ENCODE measurements at places on chromosomes 3 and 15.

- no peak for DNase-seq
Observed at GRCh38 chr15:93252780-93253179, 163.8 kb upstream of the RGMA start.

DNA sequence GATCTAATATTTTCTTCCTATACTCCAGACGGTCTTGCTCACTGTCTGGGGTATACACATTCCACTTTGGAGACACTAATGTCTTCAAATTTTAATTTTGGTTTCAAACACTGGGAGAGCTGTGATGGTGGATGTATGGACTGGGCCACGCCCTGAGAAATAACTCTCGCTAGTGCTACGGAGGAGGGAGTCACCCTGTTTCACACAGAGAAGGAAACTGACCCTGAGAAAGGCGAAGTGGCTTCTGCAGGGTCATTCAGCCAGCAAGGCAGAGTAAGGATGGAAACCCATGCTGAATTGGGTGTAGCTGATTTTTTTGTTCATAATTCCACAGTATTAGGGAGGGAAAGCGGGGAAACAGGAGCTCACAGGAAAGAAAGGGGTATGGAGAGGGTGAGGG lies 8.6 kb upstream of the SKIC8 start:
- no peak for DNase-seq

- DNase-seq: no peak
Observed at GRCh38 chr3:78986416-78987101, 781.2 kb downstream of the ROBO1 start.

DNA sequence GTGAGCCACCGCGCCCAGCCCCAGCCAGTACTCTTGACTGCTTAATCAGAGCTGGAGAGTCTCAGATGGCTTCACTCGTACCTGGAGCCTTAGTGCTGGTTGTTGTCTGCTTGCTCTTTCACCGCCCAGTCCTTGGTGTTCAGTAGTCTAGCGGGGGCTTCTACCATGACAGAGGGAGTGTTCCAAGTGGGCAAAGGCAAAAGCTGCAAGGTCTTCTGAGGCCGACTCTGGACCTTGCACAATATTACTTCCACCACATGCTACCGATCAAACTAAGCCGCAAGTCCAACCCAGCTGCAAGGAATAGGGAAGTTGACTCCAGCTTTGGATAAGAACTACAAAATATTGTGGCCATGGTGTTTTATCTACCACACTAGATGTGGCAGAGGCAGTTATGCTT lies 6.6 kb downstream of the PARL start:
- no peak for DNase-seq

DNA sequence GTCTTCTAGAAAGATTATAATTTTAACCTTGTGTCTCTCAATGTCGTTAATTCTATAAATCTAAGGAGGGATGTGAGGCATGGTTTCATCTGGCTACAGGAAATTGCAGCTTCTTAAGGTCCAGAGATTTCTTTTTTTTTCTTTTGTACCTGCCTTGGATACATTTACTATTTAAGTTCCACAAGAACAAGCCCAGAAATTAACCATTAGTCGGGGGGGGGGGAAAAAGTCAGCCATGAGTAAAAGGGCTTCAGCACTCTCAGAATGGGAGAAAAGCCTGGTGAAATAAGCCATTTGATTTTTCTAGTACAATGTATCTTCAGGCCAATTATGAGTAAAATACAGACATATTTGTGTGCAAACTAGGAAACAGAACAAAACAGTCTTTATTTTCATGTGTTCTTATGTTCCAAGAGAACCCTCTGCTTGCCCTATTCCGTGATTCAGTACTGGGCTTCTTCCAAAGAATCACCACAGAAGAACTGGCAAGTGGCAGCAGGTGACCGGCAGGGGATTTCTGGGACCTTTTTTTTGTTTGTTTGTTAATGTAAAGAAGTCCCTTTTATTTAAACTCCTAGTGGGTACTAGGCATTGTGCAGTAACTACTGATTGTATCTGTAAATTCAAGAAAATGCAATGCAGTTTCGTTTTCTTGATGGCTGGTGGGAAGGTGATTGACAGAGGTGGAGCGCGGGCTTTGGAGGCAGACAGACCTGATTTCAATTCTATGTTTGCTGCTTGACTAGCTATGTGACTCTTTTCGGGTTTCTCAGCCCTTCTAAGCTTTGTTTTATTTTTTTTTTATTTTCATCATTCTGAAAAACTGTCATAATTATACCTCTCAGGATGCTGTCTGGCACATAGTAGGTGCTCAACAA lies 82.5 kb downstream of the PEX5L start:
- no peak for DNase-seq

GRCh38 chr3:13401149-13401548 lies 19.0 kb downstream of the NUP210 start:
- no peak for DNase-seq

GRCh38 chr15:95113041-95113440 lies 881.7 kb downstream of the MCTP2 start:
- DNase-seq: no peak

DNA sequence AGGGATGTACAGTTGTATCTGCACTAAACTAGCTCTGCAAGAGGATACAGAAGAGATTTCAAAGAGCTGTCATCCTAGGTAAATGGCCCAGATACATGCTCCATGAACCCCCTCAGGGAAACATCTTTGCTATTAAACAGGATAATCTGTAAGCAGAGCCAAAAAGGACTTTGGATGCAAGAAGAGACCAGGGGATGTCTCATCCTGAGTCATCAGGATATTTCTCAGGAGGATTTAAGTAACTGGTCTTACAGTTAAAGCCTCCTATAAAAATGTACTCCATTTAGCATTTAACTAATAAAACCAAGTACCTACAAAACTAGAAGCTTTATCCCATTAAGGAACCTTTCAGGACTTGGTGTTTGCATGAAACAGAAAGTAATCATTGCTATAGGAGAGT lies 48.2 kb upstream of the PHLDB2 start:
- DNase-seq: no peak

DNA sequence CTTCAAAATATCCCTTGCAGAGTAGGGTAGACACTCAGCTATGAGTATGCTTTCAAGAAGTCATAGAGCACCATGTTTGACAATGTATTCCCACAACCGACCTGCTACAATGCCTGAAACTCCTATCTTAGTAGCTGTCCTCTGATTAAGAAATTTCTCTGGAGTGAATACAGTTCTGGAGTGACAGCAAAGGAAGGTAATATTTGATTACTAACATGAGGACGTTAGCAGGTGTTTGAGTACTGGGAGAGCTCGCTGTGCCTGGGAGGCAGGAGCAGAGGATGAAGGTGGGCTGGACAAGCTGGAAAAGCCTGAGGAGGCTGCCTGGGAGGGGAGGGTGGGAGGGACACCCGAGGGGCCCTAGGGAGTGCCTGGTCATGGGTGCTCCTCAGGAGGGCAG lies 42.9 kb downstream of the PARP15 start:
- DNase-seq: no peak

- DNase-seq: no peak
Observed at GRCh38 chr3:147336543-147337278, 69.6 kb downstream of the ZIC4 start.

GRCh38 chr3:153628591-153628990 lies 466.6 kb downstream of the RAP2B start:
- no peak for DNase-seq

DNA sequence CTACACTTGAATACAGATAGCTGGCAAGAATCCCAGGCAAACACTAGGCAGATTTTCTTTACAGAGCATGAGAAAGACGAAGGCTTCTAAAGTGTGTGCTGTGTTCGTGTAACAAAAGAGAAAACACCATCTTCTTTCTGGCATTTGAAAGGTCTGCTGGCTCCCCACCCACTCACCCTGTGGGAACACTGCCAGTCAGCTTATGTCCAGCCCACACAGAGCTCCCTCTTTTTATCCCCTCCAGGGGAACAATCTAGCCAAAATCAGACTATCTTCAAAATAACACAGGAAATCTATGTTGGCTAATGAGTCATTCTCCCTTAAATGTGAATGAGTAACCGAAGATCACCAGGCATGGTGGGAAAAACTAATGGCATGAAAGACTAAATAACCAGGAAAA lies 45.6 kb upstream of the PAQR5 start:
- DNase-seq: no peak

DNA sequence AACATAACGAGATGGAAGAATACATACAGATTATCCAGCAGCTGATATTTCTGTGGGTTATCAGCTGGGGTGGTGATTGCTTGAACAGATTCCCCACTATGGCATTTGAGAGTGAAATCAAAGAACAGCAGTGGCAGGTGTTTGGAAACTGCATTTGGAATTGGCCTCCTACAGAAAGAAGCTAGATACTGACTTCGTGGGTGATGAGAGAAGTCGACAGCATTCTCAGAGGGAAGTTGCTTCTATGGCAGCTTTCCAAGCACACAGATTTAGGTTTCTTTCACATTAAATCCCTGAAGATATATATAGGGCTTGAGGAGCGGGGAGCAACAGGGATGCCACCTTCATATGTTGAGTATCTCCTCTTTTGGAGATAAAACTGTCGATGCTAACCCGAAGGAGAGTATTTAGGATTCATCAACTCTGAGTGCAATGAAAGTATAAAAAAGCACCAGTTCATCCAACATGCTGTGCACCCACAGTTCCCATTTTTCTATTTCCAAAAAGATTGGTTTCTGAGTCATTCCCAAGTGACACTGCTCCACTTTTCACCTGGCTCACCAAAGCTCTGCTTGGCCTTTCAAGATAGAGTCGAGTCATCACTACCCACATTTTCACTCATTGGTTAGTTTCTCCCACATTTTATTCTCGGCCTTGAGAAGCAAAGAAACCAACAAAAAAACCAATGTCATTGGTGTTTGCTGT lies 579.8 kb upstream of the SUCLG2 start:
- no peak for DNase-seq

- no peak for DNase-seq
Observed at GRCh38 chr3:81716870-81717509, 44.5 kb downstream of the GBE1 start.

DNA sequence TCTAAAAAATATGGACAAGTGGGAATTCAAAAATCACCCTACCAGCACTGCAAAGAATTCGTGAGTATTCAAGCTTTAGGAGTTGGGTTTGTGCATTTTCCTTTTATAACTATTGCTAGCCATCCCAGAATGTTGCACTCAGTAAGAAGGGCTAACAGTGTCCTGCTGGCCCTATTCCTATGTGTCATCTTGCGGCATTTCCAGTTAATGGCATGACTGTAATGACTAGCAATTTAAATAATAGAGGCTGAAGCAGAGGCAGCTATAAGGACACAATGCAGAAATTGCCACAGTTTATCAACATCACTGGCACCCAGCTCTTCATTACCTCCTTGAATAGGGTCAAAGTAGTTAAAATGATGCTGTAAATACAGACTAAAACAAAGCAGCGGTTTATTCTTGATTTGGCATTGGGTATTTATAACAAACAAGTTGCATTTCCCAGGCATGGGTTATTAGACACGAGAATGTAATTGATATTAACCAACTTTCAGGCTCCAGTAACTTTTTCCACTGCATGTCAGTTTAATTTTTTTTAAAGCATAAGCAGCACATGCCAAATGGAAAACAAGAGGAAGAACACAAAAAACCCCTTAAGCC lies 177.6 kb downstream of the FHIT start:
- no peak for DNase-seq

GRCh38 chr3:176354843-176355242 lies 842.4 kb downstream of the TBL1XR1 start:
- no peak for DNase-seq

DNA sequence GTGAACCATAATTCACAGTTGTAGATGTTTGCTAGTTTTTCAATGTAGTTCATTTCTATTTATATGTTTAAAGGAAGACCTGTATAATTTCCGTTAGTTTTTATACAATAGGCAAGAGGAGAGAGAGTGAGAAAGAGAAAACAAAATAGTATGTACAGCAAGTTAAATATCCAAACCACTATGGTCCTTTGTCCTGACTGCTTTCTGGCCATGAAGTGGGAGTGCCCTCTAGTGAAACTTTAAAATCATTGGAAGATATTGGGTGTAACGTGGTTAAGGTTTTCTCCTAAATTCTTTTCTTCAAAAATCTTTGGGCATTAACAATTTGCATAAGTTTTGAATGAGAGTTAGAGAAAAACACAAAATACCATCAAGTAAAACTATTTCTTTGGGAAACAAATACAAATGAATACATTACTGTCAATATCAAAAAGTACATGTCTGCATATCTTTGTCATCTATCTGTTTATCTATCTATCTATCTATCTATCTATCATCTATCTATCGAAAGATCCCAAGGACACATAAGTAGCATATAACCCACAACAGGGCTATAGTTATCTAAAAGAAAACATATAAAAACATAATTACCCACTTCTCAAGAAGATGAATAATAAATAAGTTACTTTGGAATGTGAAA lies 534.6 kb upstream of the ATP11B start:
- no peak for DNase-seq

GRCh38 chr3:135368316-135368715 lies 573.3 kb downstream of the EPHB1 start:
- no peak for DNase-seq

Data from stimulated activated CD4-positive, alpha-beta T cell treated with anti-CD3 and anti-CD28 coated beads, Interleukin-15, amount 100 ng/mL, for 48 hours (primary cell).